ENCODE measurements at places on chromosomes 12 and 14.

- no peak for DNase-seq
These were observed 130.6 kb upstream of the MYF6 start for GRCh38 chr12:80576641-80577418.

DNA sequence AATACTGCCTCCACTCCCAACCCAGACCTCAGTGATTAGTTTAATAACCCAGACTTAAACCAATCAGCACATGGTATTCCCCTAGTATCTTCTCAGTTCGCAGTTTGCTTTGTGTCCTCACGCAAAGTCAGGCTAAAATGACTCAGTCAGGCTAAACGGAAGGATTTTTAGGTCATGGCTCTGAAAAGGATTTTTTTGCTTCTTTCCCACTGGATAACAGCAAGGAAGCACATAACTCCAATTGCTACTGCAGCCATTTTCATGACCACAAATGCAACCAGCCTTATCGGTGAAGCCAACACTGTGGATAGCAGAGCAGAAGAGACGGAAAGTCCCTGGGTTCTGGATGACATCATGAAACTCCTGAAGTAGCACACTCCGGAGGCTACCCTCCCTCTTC lies 67.7 kb downstream of the ZC3H14 start:
- DNase-seq: no peak

GRCh38 chr14:61211476-61212255 lies 69.5 kb downstream of the TMEM30B start:
- no peak for DNase-seq

GRCh38 chr14:36502558-36503508 lies 17.2 kb downstream of the NKX2-1 start:
- no peak for DNase-seq

GRCh38 chr12:96719660-96720362 lies 187.2 kb upstream of the NEDD1 start:
- DNase-seq: no peak

DNA sequence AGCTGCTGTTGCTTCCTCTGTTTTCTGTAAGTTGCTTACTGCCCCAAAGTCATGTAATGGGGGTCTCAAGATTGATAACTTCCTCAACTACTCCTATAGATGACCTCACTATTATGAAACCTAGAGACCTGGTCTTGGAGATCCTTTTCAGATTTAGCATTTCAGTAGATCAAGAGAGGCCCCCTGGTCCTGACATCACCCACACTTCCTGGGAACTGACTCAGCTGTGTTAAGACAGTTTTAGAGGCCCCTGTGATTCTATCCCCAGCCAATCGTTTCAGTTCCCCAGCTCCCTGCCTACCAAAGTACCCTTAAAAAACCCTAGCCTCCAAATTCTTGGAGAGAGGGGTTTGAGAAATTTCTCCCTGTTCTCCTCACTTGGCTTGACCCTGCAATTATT lies 9.2 kb upstream of the ARG2 start:
- DNase-seq: no peak

GRCh38 chr14:98099527-98099926 lies 1172.5 kb downstream of the BCL11B start:
- no peak for DNase-seq

GRCh38 chr14:54653712-54654469 lies 87.0 kb downstream of the SAMD4A start:
- no peak for DNase-seq

GRCh38 chr12:2668816-2669215 lies 126.0 kb upstream of the FKBP4 start:
- no peak for DNase-seq

DNA sequence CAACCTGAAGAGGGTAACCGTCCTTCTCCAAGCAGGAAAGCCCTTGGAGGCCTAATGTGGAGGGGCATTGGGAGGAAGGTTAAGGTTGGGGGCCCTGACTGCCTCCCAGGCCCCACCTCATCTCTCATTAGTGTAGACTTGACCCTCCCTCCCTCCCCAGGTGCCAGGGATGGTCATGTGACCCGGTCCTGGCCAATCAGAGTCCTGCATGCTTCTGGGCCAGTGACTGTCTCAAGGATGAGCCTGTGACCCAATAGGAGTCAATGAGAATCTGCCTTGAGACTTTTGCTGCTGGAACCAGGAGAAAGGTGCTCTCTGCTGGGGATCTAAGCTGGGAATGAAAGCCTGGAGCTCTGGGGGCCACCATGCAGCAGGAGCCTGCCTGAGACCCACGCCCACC lies 70.8 kb downstream of the NCOR2 start:
- DNase-seq: no peak

- DNase-seq: peak; percentile 51
These were observed 27.4 kb upstream of the GUCY2C start for GRCh38 chr12:14723763-14724162.

DNA sequence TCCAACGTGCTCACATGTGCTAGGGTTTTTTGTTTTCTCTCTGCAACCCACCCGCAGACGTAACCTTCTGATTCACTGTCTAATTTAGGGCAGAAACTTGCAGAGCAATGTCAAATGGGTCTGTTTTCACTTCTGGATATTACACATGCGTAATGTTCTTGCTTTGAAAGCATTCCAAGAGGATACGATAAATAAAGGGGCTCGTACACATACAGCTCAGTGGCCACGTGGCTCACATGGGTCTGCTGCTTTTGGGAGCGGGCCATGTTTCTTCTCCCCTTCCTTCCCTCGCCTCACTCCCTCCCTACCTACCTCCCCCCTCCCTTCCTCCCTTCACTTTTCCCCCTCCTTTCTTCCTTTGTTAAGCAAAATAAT lies 23.4 kb downstream of the CACNA1C start:
- DNase-seq: no peak

GRCh38 chr12:11555743-11556625 lies 93.5 kb upstream of the ETV6 start:
- no peak for DNase-seq

GRCh38 chr14:77148510-77149231 lies 7.1 kb upstream of the ZDHHC22 start:
- no peak for DNase-seq

GRCh38 chr12:118183711-118184110 lies 47.8 kb downstream of the PEBP1 start:
- DNase-seq: no peak

GRCh38 chr14:104138098-104138717 lies at the start of gene KIF26A:
Gene KIF26A (plus strand): TSS chr14:104138587. CDS start chr14:104138723, 136 bp downstream.
- DNase-seq: no peak

GRCh38 chr14:71397371-71397770 lies 490.1 kb downstream of the PCNX1 start:
- no peak for DNase-seq

- no peak for DNase-seq
These were observed 18.5 kb downstream of the TESC start for GRCh38 chr12:117080661-117081144.

DNA sequence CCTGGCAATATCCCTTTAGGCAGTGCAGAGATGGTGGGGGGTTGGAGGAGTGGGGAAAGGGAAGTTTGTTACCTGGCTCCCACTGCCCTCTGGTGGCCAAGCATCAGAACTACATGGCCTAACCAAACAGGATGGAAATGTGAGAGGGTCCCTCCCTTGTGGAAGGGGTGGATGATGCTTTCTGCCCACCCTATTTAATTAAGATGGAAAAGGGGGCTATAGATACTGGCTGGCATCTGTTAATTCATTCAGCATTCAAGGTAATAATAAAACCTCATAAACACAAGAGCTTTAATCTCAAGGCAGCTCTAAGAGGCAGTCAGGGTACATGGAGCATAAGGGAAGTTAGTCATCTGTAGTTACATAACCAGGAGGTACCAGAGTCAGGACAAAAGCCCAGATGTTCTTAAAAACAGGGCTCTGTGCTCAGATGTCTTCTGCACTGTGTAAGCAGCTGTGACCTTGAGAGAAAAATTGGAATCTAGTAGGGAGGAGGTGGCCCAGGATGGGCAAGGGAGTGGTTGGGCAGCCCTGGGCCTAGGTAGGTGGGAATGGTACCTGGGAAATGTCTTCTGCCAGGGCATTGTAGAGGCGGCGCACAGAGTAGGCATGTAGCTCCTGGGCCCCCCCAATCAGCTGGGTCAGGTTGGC lies 4.6 kb downstream of the AP1G2 start:
- DNase-seq: peak; percentile 66

DNA sequence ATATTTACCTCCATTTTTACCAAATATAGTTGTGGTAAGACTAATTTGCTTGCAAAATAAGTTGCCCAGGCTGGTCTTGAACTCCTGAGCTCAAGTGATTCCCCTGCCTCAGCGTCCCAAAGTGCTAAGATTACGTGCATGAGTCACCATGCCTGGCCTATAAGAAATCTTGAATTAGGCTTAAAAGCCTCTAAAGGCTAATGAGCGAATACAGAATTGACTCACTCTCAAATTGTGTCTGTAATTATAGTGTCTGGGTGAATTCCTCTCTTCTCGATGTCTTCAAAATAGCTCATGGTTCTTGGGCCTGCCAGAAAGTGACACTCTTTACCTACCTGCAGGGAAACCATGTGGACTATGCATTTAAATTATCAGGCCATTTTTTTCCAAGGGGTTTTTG lies 403.5 kb downstream of the SLC16A7 start:
- no peak for DNase-seq

- DNase-seq: no peak
These were observed 36.5 kb upstream of the DYNC1H1 start for GRCh38 chr14:101927859-101928258.

- no peak for DNase-seq
These were observed 124.8 kb upstream of the LMO3 start for GRCh38 chr12:16730772-16731171.

DNA sequence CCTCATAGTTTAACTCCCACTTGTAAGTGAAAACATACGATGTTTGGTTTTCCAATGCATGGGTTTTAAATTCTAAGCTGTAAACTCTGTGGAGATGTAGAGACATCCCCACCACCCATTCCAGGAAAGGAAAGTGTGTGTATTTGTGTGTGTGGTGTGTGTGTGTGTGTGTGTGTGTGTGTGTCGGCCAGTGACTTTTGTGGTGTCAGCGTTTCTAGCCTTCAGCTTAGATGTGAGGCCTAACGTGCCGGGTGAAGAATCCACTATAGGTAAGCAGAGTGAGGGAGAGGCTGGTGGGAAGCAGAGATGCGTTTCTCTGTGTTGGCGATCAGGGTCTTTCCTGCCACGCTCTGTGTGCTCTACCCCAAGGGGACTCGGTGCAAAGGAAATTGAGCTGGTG lies 93.0 kb downstream of the SLC24A4 start:
- no peak for DNase-seq

GRCh38 chr14:100728962-100729361 lies 2.3 kb downstream of the DLK1 start:
- DNase-seq: no peak

- DNase-seq: no peak
These were observed 322.9 kb downstream of the DAD1 start for GRCh38 chr14:22266142-22266442.

- DNase-seq: peak; percentile 53
These were observed 65.6 kb upstream of the PTGR2 start for GRCh38 chr14:73785834-73786635.

- DNase-seq: no peak
These were observed 218.1 kb downstream of the MSRB3 start for GRCh38 chr12:65496617-65497016.

GRCh38 chr12:49054096-49054495 lies 6.5 kb downstream of the KMT2D start:
- DNase-seq: no peak

DNA sequence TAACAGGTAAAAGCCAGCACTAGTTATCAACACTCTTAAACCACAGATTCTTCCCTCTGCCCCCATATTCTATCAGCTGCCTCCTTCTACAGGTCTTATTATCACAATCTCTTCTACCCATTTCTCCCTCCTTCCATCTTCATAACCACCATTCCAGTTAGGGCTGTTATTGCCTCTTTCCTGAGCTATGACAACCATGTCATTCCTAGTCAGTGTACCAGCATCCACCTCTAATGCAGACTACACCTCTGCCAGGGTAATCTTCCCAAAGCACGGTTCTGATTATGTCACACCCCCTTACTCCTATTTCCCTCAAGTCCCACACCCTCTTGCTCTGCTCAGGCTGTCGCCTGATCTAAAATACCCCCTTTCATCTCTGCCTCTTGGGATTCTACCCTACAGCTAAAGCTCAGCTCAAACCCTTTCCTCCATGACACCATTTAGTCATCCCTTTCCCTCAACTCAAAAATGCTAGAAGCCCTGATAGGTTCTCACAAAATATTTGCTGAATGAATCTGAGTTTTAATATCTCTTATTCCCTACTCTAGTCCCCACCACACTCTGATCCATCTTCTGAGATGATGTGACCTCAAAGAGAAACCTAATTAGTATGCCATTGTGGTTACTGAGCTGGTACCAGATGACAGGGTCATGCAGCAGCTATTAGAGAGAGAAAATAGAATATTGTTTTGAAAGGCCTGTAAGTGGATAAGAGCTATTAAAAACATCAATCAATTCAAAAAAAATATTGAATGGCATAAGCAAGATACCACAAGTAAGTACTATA lies 11.7 kb downstream of the RACGAP1 start:
- DNase-seq: no peak

GRCh38 chr12:7403466-7403865 lies 40.5 kb downstream of the CD163L1 start:
- DNase-seq: no peak

DNA sequence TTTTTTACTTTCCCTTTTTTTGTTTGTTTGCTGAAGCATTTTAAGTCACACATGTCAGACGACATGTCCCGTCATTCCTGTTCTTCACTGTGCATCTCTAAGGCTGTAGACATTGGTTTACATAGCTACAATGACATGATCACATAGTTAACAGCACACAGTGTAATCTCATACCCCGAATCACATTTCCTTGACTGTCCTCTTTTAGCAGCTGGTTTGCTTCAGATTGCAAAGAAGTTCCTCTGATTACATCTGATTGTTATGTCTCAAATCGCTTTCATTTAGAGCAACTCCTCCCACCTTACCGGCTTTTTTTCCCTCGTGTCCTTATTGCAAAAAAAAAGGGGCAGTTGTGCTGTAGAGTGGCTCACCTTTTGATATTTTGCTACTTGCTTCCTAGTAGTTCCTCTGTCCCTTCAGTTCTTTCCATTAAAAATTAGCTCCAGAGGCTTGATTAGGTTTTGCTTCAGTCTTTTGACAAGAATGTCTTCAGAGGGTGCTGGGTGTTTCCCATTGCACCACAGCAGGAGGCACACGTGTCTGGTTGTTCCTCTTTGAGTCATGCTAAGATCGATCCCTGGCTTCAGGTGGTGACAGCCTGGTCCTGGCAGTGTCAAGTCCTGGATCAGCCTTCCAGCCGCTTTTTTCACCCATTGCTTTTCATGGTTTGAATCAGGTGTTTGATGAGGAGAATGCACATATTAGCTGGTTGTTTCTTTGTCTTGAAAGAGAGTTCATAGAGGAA lies 35.0 kb downstream of the ZNF664 start:
- no peak for DNase-seq

DNA sequence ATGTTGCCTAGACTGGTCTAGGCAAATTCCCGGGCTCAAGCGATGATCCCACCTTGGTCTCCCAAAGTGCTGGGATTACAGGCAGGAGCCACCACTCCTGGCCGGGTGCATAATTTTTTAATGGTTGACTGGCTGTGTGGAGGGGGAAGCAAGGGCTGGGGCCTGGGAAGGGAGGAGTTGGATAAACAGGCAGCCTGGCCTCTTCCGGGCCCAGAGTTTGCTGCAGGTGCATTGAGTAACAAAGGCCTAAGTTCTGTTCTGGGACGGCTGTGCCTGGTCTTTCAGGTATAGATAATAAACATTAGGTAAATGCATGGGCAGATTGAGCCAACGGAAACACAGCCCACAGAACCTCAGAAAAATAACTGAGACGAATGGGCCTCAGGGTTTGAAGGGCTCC lies 191.3 kb upstream of the TBX3 start:
- no peak for DNase-seq

GRCh38 chr12:47410383-47410782 lies 295.4 kb downstream of the RPAP3 start:
- DNase-seq: no peak

GRCh38 chr14:47189911-47190484 lies 485.4 kb downstream of the MDGA2 start:
- DNase-seq: no peak
